RPMI7951 (cell line): ENCODE measurements at places on chromosomes 5 and 9.

GRCh38 chr9:134283111-134283515, 43.1 kb upstream of the RXRA start:
- DNase-seq = peak; percentile 6

DNA sequence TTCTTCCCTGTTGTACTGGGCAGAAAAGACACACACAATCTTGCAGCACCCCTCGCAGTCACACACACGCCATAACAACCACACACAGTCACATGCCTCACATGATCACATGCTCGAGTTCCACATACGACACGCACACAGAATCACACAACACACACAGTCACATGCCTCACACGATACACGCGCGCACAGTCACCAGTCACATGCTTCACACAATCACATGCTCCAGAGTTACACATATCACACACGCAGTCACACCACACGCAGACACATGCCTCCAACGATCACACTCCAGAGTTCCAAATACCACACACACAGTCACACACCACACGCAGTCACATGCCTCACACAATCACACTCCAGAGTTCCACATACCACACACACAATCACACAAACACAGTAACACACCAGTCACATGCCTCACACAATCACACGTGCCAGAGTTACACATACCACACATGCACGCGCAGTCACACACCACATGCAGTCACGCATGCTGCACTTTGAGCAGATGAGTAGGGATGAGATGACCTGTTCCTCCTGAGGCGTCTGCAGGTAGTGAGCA, 49.0 kb upstream of the LRRC14B start:
- no peak for DNase-seq

DNA sequence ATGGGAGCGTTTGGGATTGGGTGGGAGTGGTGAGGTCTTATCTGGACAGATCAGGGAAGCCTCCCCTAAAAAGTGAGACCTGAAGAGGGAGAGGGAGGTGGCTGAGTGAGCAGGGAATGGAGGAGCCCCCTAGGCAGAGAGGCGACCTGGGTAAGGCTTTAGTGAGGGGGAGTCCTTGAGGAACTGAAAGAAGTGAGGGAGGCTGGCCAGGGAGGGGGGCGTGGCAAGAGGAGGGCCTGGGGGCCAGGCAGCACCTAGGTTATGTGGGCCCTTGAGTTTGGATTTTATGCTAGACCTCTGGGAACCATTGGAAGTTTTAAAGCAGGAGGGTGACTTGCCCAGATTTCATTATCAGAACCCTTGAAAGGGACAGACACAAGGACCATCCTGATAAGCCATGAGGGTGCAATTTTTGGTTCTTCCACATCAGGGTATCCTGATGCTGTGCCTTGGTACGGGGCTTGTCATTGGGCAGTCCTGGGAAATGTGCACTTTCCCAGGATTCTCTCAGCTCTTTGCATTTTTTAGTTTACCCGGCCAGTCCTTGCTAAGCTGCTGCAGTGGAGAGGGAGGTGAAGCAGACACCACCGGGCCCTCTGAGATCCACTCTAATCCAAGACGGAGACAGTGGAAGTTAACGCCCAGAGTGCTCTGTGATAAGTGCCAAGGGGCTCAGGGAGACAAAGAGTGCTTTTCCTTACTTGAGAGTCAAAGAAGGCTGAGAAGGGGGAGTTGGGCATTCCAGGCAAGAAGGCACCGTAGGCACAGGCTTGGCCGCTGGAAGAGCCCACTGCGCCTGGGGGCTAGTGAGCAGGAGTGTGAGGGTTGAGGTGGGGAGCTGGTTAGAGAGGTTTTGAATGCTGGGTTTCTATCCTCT, 16.1 kb downstream of the GSN start:
- DNase-seq = no peak

GRCh38 chr5:74304536-74304935, 336.0 kb downstream of the ENC1 start:
- DNase-seq = no peak

GRCh38 chr9:124122321-124122720, 110.8 kb downstream of the LHX2 start:
- DNase-seq = peak; percentile 24

GRCh38 chr9:534886-535285, 306.6 kb upstream of the DMRT1 start:
- peak; percentile 2 for DNase-seq

- no peak for DNase-seq
These were observed 13.8 kb upstream of the CDC23 start for GRCh38 chr5:138226910-138227309.

DNA sequence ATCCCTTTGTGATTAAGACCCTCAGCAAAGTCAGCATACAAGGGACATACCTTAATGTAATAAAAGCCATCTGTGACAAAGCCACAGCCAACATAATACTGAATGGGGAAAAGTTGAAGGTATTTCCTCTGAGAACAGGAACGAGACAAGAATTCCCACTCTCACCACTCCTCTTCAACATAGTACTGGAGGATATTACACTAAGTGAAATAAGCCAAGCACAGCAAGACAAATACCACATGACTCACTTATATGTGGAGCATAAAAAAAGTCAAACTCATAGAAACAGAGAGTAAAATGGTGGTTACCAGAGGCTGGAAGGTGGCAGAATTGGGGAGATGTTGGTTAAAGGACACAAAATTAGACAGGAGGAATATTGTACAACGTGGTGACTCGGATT, 118.1 kb upstream of the NFIL3 start:
- DNase-seq = no peak

GRCh38 chr5:3010301-3010952, 258.9 kb upstream of the IRX2 start:
- DNase-seq = no peak
